ENCODE measurements at places on chromosomes 7 and 10.

- no peak for DNase-seq
Observed at GRCh38 chr10:130776724-130777123, 534.8 kb downstream of the TCERG1L start.

DNA sequence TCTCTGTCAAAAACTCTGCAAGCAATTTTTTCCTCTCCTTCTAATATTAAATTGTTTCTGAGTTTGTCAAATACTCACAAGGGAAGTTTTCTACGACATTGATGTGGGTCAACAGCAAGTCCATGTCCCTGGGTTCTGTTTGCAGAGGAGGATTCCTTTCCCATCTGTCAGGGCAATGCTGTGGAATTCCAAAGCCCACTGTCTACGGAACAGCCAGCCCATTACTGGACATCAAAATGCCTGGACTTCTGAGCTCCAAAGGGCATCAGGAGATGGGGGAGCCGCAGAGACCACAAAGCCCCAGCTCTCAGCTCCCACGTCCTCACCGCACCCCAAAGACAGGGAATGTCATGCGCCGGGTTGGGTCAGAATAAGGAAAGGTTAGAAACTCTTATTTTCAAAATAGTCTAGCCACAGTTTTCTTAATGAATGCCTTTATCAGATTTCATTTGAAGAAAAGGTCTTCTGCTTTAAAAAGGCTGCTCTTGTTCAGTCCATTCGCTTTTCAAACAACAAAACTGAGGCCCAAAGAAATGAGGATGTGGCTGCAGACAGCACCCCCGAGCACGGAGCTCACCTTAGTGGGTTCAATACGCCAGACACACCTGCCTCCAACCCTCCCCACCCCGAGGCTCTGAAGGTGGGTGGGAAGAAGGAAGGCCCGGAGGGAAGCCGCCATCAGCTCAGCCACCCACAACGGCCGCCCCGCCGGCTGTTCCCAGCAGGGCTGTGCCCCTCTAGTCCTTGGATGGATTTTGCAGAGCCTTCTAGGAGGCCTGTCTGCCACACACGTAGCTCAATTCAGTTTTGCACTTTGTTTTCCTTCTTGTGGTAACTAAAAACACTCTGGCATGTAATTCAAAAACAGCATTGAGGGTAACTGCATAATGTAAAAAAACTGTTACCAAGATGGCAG lies 44.7 kb downstream of the PTPRN2 start:
- DNase-seq: no peak

DNA sequence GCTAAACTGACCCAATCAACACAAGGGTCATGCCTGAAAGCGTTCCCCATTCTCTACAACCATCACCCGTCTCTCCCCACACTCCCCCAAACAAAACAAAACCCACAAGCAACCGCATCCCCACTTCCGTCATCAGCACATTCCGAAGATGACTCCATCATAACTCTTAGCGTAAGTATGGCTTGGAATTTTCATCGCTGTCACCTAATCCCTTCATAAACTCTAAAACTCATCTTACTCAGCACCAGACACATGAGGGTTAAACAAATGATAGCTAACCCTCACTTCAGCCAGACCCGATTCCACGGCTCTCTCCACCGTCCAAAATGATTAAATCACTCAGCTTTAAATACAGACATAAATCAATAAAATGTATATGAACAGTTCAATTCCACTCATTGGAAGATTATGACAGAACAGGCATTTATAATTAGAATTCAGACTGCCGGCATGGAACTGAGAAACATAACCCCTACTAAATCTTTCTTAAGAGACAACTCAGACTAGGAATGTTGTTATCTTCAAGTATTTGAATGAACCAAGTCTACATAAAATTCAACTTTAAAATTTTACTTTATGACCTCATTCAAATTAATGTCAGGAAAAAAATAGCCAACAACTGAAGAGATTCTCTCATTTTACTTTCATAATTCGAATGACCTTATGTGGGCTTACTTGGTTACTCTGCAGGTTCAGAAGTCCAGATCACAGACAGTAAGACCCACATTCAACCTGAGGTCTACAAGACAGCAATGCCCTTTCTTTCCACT lies 215.9 kb downstream of the PARD3 start:
- no peak for DNase-seq

DNA sequence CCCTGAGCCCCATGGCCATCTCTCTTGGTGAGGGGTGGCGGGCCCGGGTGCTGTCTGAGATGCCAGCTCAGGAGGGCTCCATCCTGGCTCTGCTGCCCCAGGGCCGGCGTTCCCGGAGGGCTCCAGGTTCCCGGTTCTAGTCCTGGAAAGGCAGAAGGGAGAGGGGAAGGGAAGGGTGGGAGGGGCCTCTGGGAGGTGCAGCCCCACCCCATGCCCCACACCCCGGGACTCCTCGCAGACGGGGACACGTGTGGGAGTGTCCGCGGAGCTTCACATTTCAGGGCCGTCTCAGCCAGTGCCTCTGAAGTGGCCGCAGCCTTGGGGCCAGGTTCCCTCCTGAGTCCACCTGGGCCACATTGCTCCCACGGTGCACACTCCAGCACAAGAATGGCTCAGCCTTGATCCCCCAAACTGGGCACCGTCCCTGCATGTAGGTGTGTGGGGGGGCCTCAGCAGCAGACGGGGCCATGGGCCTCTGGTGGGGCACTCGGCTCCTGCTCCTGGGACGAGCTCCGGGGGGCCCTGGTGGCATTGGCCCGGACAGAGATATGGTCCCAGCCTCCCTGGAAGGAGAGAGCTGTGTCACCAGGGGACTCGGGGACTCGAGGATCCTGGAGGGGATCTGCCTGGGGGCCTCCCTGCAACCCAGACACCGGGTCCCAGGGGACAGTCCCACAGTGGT lies 5.8 kb downstream of the BHLHA15 start:
- DNase-seq: no peak

GRCh38 chr10:93603023-93603422 lies 2.0 kb upstream of the RBP4 start:
- DNase-seq: no peak

Data from activated CD4-positive, alpha-beta T cell treated with anti-CD3 and anti-CD28 coated beads for 48 hours (primary cell).